ENCODE measurements at places on chromosomes 3 and 15.

DNA sequence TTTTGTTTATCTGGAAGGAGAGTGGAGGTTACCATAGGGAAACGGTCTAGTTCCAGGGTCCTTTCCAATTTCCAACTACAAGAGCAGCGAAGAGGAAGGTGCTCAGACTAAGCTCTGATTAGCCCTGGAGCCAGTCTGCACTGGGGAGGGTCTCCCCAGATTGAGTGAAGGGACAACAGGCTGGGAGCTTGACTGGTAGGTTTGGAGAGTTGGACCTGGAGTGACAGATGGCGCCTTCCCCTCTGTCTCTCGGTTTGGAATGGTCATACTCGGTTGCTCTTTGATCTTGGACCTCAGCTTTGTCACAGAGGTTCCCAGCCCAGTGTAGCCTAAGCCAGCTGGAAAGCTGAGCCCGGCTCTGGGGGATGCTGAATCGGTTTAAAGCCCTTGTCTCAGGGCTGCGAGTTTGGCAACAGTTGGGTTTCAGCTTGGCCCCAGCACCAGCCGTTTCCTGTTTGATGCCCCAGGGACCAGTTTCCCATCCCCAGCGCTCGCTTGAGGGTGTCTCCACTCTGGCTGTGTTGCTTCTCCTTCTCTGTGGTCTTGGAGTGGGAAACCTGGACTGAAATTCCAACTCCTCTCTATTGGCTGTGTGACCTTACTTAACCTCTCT lies 53.1 kb upstream of the ULK4 start:
- DNase-seq = peak; percentile 53

GRCh38 chr3:128998561-128998960 lies 2.5 kb upstream of the EFCC1 start:
- no peak for DNase-seq

GRCh38 chr3:168034152-168034928 lies 61.4 kb downstream of the GOLIM4 start:
- DNase-seq = no peak

GRCh38 chr3:71111784-71112440 lies 471.6 kb downstream of the FOXP1 start:
- DNase-seq = no peak

- peak; percentile 78 for DNase-seq
Observed at GRCh38 chr3:114418724-114419543, 125.1 kb downstream of the TIGIT start.

- no peak for DNase-seq
Observed at GRCh38 chr3:55247666-55248065, 239.4 kb downstream of the WNT5A start.

DNA sequence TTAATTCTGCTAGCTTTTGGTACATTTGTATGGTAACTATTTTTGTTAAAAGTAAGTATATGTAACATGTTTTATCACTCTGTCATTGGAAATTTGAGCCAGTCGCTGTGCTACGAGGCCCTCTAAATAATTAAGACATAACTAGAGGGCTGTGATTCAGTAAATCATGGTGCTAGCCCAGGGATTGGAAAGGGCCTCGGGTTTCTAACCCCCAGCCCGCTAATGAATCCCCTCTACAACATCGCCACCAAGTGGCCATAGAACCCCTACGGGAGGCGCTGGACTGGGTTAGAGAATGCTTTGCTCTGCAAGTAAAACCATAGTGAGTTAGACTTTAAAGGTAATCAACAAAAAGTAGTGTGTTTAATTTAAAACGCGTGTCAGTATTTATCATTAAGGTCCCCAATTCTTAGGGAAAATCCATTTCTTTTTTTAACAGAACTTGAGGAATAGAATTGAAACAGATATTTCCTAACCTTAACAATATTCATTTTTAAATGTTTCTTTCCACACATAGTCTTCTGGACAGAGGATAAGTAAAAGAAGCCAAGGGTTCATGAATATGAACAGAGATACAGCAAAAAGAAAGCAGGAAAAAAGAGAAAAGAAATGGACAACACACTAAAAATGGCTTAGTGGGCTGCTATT lies 744.7 kb downstream of the EPHA3 start:
- no peak for DNase-seq

- DNase-seq = peak; percentile 87
Observed at GRCh38 chr3:187066228-187066995, 72.9 kb downstream of the RPL39L start.

DNA sequence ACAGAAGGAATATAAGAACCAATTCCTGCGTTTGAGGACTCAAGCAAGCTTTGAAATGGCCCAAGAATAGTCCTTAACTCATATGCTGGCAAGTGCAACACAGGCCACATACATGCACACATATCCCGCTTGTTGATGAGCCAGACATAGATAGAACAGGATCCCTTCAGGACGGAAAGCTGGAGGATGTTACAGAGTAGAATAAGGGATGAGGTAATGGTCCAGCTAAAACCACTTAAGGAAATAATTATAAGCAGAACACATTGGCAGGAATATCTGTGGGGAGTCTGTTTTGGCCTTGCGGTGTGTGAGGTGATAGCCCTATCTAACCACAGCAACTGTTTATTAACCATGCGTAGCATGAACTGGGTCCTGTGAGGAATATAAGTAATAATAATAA lies 25.0 kb downstream of the SCG3 start:
- DNase-seq = no peak
